Upper lobe of right lung (tissue), 1 donor: ENCODE measurements at places on chromosomes 3 and 15.

DNA sequence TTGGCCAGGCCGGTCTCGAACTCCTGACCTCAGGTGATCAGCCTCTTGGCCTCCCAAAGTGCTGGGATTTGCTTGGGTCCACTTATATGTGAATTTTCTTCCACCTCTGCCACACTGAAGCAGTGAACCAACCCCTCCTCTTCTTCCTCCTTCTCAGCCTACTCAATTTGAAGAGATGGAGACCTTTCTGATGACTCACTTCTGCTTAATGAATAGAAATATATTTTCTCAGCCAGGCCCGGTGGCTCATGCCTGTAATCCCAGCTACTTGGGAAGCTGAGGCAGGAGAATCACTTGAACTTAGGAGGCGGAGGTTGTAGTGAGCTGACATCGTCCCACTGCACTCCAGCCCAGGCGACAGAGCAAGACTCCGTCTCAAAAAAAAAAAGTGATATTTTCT lies 46.8 kb upstream of the GATM start:
- no peaks in the 10 kb centered on the region for H3K4me1 ChIP-seq
- no peak for DNase-seq
- no peak overlapping the region for H3K27ac ChIP-seq

- no peak overlapping the region for H3K27ac ChIP-seq
- no peak for DNase-seq
- H3K36me3 ChIP-seq, result no peaks in the 10 kb centered on the region
Measured at GRCh38 chr15:28956491-28956890, 70.7 kb downstream of the APBA2 start.

- no peaks in the 10 kb centered on the region for H3K36me3 ChIP-seq
- H3K27me3 ChIP-seq, result no peaks in the 10 kb centered on the region
- no peak overlapping the region for H3K4me3 ChIP-seq
- no peak overlapping the region for H3K27ac ChIP-seq
- H3K4me1 ChIP-seq, result no peaks in the 10 kb centered on the region
Measured at GRCh38 chr15:39054128-39054732, 489.6 kb upstream of the RASGRP1 start.

DNA sequence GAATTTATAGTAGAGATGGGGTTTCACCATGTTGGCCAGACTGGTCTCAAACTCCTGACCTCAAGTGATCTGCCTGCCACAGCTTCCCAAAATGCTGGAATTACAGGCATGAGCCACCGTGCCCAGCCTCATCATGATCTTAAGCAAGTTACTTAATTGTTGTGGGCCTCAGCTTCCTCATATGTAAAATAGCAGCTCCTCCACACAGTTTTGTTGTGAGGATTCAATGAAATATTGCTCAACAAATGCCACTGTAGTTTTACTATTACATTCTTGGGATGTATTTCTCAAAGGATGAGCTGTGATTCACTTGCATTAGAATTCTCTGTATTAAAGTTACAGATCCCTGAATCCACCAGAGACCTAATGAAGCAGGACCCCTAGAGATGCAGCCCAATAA lies 168.8 kb downstream of the ADAMTS9 start:
- H3K27ac ChIP-seq, result no peak overlapping the region
- H3K4me1 ChIP-seq, result no peaks in the 10 kb centered on the region
- no peaks in the 10 kb centered on the region for H3K36me3 ChIP-seq
- H3K27me3 ChIP-seq, result no peaks in the 10 kb centered on the region

DNA sequence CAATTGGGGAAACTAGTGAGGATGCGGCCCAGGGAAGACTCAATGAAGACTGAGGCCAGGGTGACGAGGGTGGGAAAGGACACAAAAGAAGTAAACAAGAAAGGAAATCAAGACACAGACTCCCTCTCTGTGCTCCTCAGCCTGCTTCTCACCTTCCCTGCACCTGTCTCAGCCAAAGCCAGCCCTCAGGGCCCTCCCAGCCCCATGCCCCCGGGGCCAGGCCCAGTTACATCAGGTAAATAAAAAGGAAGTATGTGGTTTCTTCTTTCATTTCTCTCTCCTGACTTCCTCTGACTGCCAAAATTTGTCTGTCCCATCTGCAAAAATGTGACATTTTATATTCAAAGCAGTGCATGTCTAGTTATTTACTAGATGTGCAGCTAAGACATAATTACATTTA lies 328.0 kb downstream of the UACA start:
- H3K4me3 ChIP-seq, result no peak overlapping the region
- H3K4me1 ChIP-seq, result no peaks in the 10 kb centered on the region
- H3K27me3 ChIP-seq, result no peaks in the 10 kb centered on the region
- DNase-seq, result no peak
